ENCODE measurements at places on chromosomes 11 and 22. TPM values are rescaled to one million over a fixed set of nuclear protein-coding genes. Genes with fewer than 3 reads are reported as not detected.
A peak's percentile ranks its signal among the peaks of the same experiment; 100 is the strongest.

Gene UCP2
- total RNA-seq = 36.8 TPM

DNA sequence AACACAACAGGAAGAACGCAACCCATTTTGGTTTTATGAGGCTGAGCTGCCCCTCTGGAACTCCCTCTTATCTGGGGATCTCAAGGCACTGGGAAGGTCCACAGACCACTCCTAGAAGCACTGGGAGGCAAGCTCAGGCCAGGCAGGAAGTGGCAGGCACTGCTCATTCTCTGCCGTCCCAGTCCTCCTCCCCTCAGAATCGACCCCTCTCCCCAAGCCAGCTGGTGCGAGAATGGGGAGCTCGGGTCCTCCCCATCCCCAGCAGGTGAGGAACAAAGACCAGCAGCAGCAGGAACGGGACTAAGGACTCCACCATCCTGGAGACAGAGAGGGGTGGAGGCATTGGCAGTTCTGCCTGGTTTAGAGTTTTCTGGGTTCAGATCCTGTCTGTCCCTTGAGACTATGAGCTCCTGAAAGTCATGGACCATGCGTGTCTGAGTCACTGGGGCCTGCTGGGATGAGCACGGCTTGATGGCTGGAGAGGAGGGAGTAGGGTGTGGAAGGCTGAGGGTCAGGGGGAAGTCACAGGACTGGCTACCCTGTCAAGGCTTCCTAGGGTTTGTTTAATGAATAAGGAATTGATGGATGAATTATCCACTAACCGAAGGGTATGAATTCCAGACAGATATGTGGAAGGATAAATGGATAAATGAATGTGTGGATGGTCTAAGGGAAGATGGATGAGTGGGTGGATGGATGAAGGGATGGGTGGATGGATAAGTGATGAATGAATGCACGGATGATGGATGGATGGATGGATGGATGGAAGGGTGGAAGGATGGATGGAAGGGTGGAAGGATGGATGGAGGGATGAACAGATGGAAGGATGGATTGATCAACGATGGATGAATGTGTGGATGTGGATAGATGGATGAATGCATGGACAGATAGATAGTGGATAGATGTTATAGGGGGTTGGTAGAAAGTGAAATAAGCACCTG, 6.4 kb downstream of the MYEOV start:
- H3K4me3 ChIP-seq = no peak overlapping the region
- H3K36me3 ChIP-seq = no peaks in the 10 kb centered on the region
- no peak overlapping the region for H3K27ac ChIP-seq
- H3K27me3 ChIP-seq = no peaks in the 10 kb centered on the region
- DNase-seq = no peak
- H3K4me1 ChIP-seq = peaks cover 60% of the 10 kb centered on the region

DNA sequence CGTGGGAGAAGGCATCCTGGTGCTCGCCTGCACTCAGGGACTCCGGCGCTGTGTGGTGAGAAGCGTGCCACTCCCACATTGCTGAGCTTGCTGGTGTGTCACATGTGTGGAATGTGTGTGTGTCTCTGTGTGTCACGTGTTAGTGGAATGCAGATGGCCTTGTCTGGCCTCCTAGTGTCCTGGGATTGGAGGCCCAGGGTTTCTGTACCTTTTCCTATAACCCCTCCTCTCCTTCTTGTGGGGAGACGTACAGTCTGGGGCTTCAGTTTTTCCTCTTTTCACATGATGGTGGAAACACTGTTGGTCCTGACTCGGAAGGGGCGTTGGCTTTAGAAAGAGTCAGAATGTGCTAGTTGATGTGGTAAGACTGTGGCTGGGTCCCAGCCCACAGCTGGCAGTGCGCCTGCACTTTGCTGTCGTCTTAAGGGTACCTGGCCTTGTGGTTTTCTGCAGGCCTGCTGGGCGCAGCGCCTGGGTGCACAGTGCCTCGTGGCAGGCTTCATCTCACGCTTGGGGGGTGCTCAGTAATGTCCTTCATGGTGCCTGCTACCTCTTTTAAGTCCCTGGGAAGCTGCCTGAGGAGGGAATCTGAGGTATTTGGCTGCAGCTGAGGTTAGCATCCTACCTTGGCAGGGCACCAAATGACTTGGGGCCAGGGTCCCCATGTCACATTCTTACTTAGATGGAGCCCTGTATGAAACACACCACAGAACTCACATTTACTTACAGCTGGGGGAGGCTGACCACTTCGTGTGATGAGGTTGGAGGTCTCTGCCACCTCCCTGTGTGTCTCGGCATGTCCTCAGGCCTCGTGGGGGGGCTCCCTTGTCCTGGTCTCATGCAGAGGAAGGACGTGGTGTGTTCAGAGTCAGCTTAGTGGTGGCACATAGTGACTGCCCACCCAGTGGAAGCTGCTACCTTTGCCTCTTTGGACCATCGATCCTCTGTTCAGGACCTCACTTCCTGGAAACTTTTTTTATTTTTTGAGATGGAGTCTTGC, 61.9 kb downstream of the MED15 start:
- no peaks in the 10 kb centered on the region for H3K27me3 ChIP-seq
- H3K4me1 ChIP-seq = no peaks in the 10 kb centered on the region
- peak; percentile 68 for DNase-seq
- peak overlapping the region; percentile 72 for H3K27ac ChIP-seq
- no peak overlapping the region for H3K4me3 ChIP-seq

DNA sequence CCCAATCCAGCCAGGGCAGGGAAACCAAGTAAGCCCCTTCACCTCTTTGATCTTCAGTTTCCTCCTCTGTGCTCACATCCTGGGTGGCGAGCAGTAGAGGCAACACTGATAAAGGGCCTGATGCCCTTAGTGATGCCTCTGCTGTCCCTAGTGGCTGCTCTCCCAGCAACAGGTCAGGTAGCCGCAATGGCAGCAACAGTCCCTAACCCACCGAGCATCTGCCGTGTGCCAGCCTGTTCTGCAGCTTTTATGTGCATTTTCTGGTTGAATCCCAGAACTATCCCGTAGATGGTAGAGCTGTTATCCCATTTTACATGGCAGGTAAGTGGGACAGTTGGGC, 5.2 kb downstream of the SCYL1 start:
- peaks cover 6% of the 10 kb centered on the region for H3K4me1 ChIP-seq
- no peaks in the 10 kb centered on the region for H3K36me3 ChIP-seq
- H3K4me3 ChIP-seq = no peak overlapping the region
- no peaks in the 10 kb centered on the region for H3K27me3 ChIP-seq
- no peak overlapping the region for H3K27ac ChIP-seq

DNA sequence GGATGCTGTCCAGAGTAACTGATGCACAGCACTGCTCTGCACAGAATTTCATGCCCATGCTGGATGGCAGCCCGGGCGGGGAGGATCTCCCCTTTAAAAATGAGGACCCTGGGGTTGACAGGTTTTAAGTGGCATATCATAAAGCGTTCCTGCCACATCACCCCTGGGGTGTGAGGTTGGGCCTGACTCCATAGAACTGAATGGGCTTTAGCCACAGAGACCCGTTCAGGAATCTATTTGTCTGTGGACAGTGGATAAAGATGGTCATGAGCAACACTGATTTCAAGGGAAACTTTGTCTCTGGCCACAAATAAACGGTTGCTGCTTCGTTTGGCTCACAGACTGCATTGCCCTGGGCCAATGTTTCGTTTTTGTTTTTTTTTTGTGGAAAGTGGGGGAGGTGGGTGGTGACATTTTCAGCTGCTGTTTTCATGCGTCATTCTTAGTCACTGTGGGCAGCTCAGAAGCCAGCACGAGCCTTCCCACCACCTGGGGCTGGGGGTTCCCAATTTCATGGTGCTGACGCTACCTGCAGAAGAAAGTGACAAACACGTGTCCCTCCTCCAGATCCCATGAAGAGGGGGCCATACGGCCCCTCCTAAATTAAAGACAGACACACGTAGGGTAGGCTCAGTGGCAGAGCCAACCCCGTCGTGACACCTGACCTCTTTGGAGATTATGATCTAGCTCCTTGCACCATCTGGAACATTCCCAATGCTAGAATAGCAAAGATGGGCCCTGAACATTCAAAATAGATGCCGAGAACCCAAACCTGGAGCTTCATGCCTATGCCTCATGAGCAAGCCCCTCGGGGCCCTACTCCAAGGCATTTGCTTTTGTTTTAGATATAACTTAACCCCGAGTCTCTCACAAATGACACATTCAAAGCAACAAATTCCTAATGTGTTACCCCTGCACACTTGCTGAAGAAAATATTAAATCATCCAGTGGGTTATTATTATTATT, 54.8 kb upstream of the PHF21B start:
- no peak overlapping the region for H3K4me3 ChIP-seq
- peaks cover 3% of the 10 kb centered on the region for H3K27me3 ChIP-seq
- no peak for DNase-seq

Measured in transverse colon (tissue), 4 donors.